Fibroblast of skin of right biceps (primary cell): ENCODE measurements at places on chromosomes 16 and 17.
A peak's percentile ranks its signal among the peaks of the same experiment; 100 is the strongest.

DNA sequence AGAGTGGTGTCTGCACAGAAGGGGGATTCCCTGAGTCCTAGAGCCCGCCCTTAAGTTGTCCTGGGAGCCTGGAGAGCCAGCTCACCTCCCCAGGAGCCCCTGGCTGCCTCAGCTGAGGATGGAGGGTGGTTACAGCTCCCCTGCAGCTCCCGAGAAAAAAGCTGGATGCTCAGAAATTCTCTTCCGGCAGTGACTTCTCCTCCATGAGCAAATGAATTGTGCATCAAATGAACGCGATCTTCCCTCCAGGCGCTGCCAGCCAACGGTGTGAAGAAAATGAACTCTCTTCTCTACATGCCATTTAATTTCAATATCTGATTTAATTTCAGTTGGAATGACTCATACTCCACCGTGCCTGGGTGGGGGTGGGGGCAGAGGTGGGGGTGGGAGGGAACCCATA, 14.3 kb upstream of the C16orf74 start:
- DNase-seq: no peak

GRCh38 chr17:62163847-62164246, 98.8 kb upstream of the MED13 start:
- DNase-seq: no peak

GRCh38 chr17:78823282-78824046, 17.1 kb downstream of the USP36 start:
- DNase-seq: no peak

GRCh38 chr17:49597928-49598655, 22.4 kb downstream of the NXPH3 start:
- no peak for DNase-seq

DNA sequence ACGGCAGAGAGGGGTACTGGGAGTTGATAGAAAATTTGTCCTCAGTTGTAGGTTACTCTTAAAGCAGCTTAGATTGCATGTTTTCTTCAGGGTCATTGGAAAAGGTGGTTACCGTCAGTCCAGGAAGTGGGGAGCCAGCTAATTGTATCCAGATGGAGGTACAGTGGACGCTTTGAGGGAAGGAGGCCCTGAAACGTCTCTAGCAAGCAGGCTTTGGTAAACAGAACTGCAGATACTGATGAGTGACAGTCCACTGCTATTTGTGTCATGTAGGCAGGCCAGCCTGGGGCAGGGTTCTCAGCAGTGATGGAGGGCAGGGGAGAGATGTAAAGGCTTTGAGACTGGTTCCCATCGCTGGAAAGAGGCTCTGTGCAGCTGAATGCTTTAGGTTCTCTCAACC, 30.2 kb upstream of the ST6GALNAC1 start:
- peak; percentile 46 for DNase-seq

- DNase-seq: peak; percentile 79
Observed at GRCh38 chr17:80832266-80832676, 159.4 kb upstream of the CHMP6 start.

DNA sequence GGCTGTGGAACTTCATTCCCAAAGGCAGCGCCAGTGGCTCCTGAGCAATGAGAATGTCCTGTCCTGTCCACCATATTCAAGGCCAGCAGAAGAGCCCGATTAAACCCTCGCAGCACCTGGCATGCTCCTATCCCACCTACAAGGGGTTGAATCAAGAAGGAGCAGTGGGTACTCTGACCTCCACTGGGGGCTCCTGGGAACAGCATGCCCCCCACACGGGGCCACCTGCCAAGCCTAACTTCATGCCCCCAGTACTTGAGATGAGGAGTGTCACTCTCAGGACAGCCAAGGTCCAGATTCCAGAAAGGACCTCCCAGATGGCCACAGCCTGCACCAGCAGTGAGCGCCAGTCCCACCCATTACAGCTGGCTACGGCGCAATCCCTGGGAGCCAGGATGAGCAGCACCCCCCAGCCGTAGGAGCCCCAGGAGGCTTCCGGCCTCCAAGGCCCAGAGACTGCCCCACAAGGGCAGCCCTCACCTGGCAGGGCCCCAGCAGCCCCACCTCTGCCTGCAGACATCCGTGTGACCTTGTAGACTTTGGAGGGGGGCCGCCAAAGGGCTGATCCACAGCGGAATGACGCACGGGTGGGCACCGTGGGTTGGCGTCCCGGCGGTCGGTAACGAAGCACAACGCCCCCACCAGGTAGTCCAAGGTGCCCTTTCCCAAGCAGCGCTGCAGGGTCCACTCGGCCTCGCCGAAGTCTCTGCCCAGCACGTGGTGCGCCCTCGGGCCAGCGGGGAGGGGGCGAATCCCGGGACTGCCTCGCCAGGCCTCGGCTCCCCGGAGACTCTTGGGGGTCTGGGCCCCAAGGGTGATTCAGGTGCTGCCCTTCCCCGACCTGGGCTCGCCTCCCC, 1.0 kb upstream of the MPDU1 start:
- DNase-seq: no peak

GRCh38 chr16:72787130-72787513, 260.8 kb downstream of the ZFHX3 start:
- no peak for DNase-seq

GRCh38 chr16:66519482-66520373, 30.2 kb downstream of the TK2 start:
- no peak for DNase-seq

DNA sequence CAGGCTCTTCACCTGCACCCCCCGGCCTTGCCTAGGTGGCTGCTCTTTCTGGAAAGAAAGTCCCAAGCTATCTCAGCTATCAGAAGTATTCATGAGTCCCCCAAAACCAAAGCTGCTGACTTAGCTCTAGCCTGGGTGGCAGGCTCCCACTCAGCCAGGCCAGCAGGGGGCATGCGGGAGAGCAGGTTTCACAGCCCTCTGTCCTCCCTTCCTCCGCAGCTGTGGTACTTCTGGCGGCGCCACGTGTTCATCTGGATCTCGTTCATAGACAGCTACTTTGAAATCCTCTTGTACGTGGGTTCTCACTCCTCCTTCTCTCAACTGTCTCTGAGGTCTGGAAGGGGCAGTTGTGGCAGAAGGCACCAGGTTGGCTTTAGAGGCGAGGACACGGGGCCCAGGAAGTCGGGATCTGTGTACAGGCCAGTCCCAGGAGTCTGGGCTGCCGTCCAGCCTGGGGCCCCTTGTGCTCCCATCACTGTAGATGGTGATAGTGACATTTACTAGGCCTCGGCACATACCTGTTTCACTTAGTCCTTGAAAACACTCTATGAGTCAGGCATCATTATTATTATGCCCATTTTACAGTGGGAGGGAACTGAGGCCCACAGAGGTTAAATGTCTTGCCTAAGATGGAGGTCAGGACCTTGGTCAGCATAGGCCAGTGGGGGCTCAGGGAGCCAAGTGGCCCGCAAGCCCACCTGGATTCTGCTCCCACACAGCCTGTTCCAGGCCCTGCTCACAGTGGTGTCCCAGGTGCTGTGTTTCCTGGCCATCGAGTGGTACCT, 12.9 kb downstream of the TRPV2 start:
- DNase-seq: peak; percentile 73

- no peak for DNase-seq
Observed at GRCh38 chr16:27381974-27382855, 19.8 kb upstream of the IL21R start.

- DNase-seq: no peak
Observed at GRCh38 chr16:71440669-71441347, 1.0 kb downstream of the TLE7 start.

- DNase-seq: no peak
Observed at GRCh38 chr17:51169340-51169739, 3.1 kb downstream of the NME2 start.

- no peak for DNase-seq
Observed at GRCh38 chr17:79066963-79067362, 7.7 kb upstream of the ENGASE start.

DNA sequence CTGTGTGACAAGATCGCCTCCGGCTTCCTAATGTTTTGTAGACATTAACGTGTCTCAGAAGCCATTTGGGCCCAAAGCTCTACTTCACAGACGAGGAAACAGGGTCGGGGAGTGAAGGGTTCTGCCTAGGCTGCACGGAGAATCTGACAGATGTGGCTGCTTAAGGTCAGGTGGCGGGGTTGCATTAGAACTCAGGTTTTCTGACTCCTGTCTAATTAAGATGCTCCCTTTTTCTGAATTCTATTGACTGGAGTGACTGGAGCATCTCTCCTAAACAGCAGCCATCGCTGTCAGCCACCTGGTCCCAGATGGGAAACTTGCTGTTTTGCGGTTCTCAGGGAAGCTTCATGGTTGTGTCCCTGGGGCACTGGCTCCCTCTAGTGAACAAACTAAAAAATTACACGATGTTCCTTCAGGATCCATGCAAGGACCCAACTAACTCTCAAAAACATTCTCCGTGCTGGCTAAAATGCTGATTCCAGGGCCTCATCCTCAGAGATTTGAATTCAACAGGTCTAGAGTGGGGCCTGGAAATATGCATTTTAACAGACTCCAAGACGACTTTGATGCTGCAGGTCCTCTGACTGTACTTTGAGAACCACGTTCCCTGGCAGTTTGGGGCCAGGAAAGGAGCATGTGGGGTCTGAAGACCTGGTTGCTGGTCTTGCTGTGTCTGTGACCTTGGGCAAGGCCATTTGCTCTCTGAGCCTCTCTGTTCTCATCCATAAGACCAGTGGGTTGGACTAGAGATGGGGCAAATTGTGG, 117.4 kb downstream of the IRF8 start:
- peak; percentile 49 for DNase-seq

DNA sequence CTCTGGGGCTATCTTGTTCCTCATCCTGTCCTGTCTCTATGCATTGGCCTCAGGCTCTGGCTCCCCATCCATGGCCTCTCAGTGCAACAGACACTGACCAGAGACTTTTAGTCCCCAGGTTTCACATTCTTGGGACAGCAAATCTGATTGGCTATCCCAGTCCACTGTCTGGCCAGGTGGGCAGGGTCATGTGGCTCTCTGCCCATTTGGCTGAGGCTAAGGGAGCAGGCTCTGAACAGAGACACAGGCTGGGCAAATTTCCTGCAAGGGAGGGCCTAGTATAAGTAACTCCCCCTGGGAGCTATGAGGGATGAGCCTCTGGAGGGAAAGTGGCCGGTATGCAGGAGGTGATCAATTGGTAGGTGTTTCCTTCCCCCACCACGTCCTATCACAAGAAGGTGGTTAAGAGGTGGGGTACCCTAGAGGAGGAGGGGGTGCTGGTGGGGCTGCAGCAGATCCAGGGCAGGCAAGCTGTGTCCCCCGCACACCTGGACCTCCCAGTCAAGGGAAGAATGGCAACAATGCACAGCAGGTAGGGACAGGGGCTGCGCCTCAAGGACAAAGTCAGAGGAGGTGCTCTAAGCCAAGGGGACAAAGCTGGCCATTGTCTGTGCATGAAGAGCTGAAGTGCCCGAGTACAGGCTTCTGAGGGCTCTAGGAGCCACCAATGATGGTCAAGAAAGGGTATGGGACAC, 13.2 kb downstream of the XYLT2 start:
- DNase-seq: no peak

GRCh38 chr17:8173871-8174322, 2.3 kb downstream of the TMEM107 start:
- DNase-seq: peak; percentile 42

DNA sequence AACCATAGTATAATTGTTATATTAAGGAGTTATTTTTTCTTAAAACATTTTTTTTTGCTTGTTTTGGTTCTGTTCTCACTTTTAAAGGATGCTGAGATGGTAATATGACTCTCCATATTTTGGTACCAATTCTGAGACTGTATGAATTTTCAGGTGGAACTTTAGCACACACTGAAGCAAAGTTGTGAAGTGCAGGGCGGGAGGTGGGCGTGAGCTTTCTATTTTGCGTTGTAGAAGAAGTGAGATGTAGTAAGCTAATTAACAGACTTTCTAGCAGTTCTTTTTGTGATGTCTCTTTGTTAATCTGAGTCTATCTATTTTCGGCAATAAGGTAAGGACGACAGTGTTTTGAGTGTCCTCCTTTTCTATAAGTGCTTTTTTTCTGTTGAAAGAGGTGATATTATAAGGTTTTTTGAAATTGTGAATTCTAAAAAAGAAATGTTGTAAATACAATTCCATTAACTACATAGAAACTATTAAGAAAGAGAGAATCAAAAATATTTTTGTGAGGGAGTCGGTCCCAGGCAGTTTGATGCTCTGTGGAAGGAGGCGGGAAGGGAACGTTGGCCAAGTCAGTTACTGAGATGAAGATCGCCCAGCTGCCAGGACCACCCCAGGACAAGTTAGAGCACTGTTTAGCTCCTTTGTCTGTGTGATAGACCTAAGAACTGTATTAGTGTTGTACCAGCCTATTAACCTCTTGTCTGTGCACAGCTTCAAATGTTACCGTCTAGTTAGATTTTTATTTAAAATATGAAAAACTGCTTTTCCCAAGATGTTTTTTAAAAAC, 65.0 kb downstream of the CCDC182 start:
- no peak for DNase-seq

- no peak for DNase-seq
Observed at GRCh38 chr17:82317394-82318168, at the start of gene CD7. Gene CD7, minus strand, starts transcription at chr17:82317608. Its CDS starts 113 bp downstream, at chr17:82317495.

GRCh38 chr17:53629188-53629587, 193.5 kb upstream of the KIF2B start:
- DNase-seq: peak; percentile 76

DNA sequence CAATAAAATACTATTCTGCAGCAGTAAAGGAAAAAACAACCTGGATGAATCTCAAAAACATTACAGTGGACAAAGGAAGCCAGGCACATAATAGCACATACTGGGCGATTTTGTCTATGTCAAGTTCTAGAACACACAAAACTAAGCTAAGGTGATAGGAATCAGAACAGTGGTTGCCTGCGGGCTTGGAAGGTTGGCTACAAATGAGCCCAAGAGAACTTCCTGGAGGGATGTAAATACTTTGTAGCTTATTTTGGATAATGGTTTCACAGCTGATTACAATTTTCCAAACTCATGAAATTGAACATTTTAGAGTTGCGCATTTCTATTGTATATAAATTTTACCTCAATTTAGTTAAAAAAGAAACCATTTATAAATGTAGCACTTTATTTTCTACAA, 67.6 kb upstream of the CES5A start:
- no peak for DNase-seq

GRCh38 chr16:56641166-56641565, 2.7 kb downstream of the MT1A start:
- DNase-seq: no peak

- DNase-seq: peak; percentile 36
Observed at GRCh38 chr17:83053021-83053681, 26.3 kb upstream of the METRNL start.

DNA sequence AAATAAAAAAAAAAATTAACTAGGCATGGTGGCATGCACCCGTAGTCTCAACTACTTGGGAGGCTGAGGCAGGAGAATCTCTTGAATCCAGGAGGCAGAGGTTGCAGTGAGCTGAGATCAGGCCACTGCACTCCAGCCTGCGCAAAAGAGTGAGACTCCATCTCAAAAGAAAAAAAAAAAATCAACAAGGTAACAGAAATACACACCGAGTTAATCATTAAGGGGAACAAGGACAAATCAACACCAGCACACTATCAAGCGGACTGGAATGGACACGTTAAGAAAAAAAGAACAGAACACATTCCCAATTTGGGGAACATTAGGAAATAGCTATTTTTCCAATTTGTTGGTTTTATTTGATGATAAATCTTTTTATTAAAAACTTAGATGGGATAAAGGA, 28.4 kb upstream of the GLG1 start:
- DNase-seq: no peak

- DNase-seq: peak; percentile 84
Observed at GRCh38 chr17:59853168-59853918, 39.4 kb downstream of the TUBD1 start.
